ENCODE measurements at places on chromosomes 7 and 10.
A peak's percentile ranks its signal among the peaks of the same experiment; 100 is the strongest.

DNA sequence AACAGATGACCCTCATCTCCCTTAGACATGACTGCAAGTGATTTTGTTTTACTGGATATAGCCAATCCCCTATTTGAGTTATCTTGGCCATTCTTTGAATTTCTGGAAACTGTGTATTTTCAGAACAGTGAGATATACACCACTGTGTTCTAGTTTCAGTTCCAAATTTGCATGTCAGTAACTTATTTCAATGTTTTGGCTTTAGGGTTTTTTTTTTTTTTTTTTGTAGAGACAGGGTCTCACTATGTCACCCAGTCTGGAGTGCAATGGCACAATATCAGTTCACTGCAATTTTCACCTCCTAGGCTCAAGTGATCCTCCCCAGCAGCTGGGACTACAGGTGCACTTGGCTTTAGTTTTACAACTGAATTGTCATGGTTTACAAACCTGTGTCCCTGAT lies 67.2 kb downstream of the ATAD1 start:
- no peak for DNase-seq

DNA sequence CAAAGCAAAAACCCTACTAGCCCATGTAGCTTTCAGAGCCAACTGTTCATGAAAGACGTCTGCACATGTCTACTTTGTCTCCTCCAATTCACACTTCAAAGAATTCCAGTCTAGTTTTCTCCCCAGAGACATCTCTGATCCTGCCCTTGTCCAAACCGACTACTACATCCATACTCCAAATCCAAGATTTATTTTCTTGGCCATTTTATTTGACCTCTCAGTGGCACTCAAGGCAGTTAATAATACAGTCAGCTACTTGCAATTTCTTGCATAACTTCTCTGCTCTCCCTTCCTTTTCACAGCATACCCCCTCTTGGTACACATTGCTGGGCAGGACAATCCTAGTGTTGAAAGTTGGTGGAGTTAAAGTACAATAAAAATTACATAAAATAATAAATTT lies 170.9 kb upstream of the INHBA start:
- DNase-seq = no peak

DNA sequence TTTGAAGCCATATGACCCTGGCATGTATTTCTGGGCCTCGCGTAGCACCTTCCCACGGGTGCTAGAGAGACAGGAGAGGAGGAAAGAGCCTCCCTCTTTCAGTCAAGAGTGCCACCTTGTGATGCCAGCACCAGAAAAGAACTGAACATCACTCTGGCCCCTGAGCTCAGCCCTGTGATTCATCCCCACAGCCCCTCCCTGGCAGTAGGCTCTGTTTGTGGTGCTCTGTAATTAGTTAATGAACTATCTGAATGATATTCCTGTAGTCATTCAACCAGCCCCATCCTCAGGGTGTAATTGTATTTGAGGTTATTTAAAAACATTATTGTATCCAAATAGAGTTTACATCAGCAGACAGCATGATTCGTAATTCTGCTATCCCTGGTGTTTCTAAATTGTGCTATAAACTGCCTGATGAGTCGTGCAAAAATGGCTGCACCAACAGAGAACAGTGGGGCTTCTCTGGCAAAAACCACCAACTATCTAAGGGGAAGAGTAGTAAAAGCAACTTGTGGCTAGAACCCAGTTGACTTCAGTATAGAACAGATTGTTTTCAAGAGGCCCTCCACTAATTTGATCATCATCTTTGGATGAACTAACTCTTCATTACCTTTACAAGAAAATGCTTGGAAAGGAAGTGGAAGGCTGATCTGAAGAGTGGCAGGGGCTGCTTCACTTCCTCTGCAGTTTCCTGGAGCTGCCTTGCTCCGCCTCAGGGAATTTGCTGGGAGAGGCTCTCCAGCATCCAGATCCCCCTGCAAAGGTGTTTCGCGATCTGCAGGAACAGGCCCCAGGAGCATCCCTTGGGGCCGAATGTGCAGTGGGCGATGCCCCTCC lies 23.7 kb upstream of the TIAL1 start:
- no peak for DNase-seq

GRCh38 chr7:7416031-7416858 lies 119.4 kb downstream of the COL28A1 start:
- DNase-seq = no peak

- DNase-seq = no peak
Measured at GRCh38 chr7:16900209-16900768, 18.5 kb upstream of the AGR3 start.

DNA sequence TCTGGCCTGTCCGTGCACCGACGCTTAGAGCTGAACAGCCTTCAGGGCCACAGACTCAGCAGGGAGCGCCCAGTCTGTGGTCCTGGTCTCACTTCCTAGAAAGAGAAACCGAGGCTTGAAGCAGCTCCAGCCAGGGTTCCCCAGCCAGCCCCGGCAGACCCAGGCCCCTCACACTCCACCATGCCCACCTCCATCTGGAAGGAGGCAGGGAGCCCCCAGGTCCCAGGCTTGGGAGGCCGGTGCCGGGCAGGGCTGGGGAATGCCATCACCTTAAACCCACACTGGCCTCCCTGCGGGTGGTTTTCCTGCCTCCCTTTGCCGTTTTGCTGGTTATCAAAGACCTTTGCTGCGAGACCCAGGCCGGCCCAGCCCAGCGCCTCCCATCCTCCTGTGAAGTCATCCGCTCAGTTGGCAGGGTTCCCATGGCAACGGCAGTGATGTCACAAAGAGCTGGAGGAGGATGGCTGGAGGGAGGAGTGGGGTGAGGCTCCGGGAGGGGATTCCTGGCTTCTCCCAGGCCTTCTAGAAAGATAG lies 24.0 kb downstream of the ELFN1 start:
- DNase-seq = no peak

- DNase-seq = no peak
Measured at GRCh38 chr10:317271-317769, 182.1 kb downstream of the ZMYND11 start.

- DNase-seq = no peak
Measured at GRCh38 chr10:72688208-72688651, 3.7 kb upstream of the MCU start.

DNA sequence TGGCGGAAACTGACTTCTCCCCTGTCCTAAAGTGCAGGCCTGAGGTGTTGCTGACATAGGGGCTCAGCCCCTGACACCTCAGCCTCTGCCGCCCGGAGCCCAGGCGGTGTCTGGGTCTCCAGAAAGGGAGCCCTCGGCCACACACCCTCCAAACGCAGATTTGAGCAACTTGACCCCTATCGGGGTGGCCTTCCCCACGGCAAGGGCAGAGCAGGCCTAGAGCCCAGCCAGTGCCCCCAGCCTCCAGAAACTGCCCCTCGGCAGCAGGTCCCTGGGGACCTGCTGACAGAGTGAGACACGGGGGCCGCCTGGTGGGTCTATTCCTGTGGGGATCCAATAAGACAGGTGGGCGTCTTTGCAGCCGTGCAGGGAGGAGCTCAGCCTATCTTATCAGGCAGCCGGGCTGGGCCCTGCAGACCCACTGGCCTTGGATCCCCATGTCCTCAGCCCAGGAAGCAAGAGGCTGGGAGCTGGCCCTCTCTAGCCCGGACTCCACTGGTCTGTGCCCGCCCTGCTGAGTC lies 11.0 kb downstream of the TMEM184A start:
- DNase-seq = no peak

DNA sequence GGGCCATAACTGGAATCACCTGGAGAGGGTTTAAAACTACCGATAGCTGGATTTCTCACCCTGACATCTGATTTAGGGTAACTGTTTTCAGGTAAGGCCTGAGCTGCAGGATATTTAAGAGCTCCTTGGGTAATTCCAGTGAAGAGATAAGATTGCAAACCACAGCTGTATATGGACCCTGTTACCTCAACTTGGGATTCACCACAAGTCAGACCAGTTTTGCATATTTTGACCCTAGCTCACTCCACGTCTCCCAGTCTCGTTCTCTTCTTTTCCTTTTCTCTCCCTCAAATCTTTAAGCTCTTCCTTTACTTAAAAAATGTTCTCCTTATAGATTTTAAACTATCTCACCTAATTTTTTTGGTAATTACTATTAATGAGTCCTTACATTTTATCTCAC lies 264.4 kb downstream of the THSD7A start:
- DNase-seq = no peak

- DNase-seq = no peak
Measured at GRCh38 chr10:71972746-71973695, 8.8 kb downstream of the CHST3 start.

GRCh38 chr10:109982123-109982522 lies 25.7 kb upstream of the ADD3 start:
- no peak for DNase-seq

DNA sequence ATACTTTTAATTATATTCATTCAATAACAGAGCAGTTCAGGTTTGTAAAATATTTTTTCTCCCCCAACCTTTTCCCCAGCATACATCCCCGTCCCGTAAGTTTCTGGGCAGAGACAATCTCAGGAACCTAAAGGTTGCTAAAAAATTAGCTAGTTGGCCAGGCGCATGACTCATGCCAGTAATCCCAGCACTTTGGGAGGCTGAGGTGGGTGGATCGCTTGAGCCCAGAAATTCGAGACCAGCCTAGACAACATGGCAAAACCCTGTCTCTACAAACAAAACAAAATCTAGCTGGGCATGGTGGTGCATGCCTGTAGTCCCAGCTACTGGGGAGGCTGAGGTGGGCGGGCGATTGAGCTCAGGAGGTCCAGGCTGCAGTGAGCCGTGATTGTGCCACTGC lies 40.2 kb downstream of the TCF7L2 start:
- DNase-seq = no peak

GRCh38 chr7:100219271-100219737 lies 445 bp upstream of the PVRIG start:
- DNase-seq = peak; percentile 37

DNA sequence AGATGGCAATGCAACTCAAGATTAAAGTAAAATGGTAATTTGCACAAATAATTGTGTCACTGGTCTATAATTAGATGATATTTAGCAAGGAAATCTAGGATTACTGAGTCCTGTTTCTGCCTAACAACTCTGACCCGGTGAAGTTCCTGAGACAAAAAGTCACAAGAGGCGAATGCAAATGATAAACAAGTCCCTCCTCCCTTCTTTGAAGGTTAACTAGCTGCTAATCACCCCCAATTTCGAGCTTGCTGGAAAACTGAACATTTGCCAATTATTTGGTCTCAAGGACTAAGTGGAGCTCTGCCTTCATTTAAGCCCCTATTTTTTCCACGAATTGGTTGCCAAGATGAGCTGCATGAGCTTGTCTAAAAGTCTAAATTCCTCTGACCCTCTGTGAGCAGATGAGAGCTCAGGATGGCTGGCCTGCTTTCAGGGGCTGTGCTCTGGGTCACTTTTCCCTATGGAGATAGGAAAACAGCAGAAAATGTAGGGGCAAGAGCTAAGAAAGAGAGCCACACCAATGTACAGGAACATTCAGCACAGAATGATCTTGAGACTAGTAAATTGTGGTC lies 127.3 kb downstream of the MBL2 start:
- no peak for DNase-seq

- peak; percentile 93 for DNase-seq
Measured at GRCh38 chr7:151057989-151058780, 488 bp upstream of the CDK5 start.

DNA sequence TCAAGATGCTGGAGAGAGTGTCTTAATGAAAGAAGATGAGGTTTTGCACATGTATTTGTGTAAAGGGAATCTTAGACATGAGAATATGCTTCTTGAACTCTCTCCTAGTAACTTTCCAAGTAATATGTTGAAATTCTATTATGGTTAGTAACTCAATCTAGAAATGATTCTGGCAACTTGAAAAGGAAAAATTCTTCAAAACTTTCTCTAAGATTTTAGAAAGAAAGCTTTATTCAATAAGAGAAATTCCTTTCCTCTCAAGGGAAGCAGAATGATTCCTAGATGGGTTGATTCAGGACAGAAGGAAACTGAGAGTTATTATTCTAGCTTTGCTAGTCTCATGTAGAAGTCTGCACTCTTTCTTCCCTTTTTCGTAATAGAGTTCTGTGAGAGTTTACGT lies 364.3 kb upstream of the PLXDC2 start:
- DNase-seq = no peak

GRCh38 chr10:99895867-99896266 lies 113.4 kb downstream of the ABCC2 start:
- no peak for DNase-seq

DNA sequence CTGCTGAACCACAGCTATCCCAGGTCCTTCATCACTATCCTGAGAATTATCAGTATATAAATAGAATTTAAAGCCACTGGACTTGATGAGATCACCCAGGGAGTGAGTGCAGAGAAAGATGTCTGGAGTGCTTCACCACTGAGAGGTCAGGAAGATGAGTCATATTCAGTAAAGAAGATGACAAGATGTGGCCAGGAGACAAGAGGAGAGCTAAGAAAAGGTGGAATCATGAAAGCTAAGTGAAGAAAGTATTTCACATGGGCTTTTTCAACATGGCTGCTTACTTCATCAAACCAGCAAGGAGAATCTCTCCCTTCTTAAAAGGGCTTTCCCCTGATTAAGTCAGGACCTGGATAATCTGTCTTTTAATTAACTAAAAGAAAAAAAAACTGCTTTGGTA lies 9.1 kb upstream of the PRKAR2B start:
- no peak for DNase-seq

DNA sequence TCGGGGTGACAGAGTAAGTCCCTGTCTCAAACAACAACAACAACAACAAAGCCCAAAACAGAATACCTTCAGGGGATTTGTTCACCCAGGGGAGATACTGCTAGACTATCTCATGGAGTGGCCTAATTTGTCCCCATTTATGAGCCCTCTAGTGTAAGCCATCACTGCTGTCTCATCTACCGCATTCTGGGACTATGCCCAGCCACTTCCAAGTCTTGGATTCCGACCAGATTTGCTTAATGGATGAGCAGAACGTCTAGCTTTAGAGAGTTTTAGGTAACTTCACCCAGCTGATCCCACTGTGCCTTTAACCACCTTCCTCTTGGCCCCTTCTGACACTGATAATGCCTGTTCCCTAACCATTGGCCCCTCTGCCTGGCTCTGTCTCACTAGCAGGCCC lies 47.1 kb downstream of the PAPSS2 start:
- DNase-seq = no peak

DNA sequence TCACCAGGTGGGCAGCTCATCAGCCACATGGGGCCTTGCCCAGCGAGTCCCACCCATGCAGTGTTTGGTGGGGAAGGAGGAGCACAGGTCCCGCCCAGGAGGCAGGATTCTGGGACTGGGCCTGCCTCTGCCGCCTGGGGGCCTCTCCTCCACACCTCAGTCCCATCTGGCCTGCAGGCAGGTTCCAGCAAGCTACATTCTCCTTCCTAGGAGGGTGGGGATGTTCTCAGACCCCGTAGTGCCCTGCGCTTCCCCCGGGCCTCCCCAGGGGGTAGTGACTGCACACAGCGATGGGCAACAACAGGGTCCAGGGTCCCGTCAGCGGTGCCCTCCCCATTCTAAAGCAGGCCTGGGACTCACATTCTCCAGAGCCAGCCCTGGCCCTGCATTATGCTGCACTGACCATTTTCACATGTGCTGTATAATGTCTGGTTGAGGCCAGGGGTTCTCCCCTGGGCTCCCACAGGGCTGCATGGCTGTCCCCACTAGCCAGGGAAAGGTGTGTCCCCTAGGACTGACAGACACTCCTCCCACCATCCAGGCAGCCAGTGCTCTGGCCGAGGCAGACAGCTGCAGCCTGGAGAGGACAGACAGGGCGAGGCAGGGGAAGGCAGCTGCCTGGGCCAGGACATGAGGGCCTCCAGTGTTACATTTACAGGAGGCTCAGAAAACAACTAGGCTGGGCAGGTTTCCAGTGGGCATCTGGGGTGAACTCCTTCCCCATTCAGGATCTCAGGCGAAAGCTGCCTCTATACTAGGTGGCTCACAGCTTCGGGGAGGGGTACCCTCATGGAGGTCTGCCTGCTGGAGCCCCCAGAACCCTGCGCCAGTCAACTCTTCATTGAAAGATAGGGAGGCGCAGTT lies 9.3 kb downstream of the RASGEF1A start:
- DNase-seq = peak; percentile 43

- DNase-seq = no peak
Measured at GRCh38 chr7:7812112-7812511, 93.7 kb upstream of the RPA3 start.
